MG63 (cell line): ENCODE measurements at places on chromosomes 5 and 9. TPM values are rescaled to one million over a fixed set of nuclear protein-coding genes. Genes with fewer than 3 reads are reported as not detected.

GRCh38 chr9:112093147-112093869 lies 81.8 kb downstream of the SUSD1 start:
- DNase-seq: no peak

DNA sequence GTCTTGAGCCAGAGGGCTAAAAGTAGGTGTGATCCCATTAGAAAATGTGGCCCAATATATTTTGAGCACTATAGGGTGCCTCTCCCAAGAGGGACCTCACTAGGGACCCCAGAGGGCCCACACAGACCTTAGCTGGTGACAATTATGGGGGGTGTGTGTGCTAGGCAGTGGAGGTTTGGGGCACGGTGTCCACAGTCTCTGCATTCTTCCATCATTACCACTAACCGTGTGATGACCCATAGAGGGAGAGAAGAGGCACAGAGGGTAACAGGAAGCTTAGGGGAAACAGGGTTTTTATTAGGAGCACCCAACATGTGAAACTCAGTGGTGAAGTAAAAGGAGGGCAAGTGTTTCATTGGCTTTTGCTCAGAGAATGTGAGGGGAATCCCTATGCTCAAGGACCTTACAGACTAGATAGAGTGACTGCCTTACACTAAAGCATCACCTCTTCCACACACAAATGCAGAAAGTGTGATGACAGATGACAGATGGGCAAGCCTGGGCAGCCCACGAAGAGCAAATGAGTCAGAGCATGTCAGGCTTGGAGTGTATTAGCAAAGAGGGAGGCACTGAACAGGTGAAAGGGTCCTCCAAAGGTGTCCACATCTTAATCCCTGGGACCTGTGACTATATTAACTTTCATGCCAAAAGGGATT lies 2.5 kb upstream of the ACTL7A start:
- no peak for DNase-seq

- no peak for DNase-seq
Measured at GRCh38 chr5:52773342-52773741, 14.4 kb upstream of the ITGA1 start.

OTP gene
- total RNA-seq: not detected in 2 replicates
